ENCODE measurements at places on chromosomes 13 and 19. TPM values are rescaled to one million over a fixed set of nuclear protein-coding genes. Genes with fewer than 3 reads are reported as not detected.
A peak's percentile ranks its signal among the peaks of the same experiment; 100 is the strongest.

DNA sequence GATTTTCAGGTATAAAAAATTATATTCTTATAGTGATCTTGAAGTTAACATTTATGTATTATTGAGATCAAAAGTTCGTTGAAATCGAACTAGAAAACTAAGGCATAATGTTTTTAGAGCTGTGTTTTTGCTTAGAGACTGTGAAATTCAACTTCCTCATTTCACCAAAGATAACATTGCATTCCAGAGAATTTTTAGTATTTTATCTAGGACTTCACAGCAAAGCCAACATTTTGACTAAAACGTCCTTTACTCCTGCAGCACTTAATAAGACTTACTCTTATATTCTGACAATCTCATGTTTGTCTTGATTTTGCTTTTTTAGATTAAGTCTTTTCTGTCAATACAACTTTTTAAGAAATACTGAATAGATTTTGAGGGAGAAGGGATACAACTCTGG lies 4.7 kb downstream of the KCTD4 start:
- H3K36me3 ChIP-seq = peaks cover 4% of the 10 kb centered on the region
- no peak for DNase-seq
- H3K4me3 ChIP-seq = no peak overlapping the region
- no peaks in the 10 kb centered on the region for H3K27me3 ChIP-seq

GRCh38 chr19:1563251-1563650 lies 4.9 kb downstream of the MEX3D start:
- H3K36me3 ChIP-seq = no peaks in the 10 kb centered on the region
- no peak overlapping the region for H3K4me3 ChIP-seq
- no peaks in the 10 kb centered on the region for H3K27me3 ChIP-seq
- H3K27ac ChIP-seq = no peak overlapping the region
- H3K4me1 ChIP-seq = no peaks in the 10 kb centered on the region
- no peak for DNase-seq

GRCh38 chr13:25180775-25181537 lies 8.9 kb upstream of the AMER2 start:
- peaks cover 37% of the 10 kb centered on the region for H3K27me3 ChIP-seq
- DNase-seq = no peak
- H3K4me3 ChIP-seq = no peak overlapping the region
- H3K36me3 ChIP-seq = no peaks in the 10 kb centered on the region
- H3K27ac ChIP-seq = no peak overlapping the region

- no peaks in the 10 kb centered on the region for H3K36me3 ChIP-seq
- H3K4me3 ChIP-seq = no peak overlapping the region
- no peaks in the 10 kb centered on the region for H3K4me1 ChIP-seq
- DNase-seq = no peak
- H3K27ac ChIP-seq = no peak overlapping the region
Observed at GRCh38 chr13:23707674-23708073, 137.5 kb downstream of the TNFRSF19 start.

DNA sequence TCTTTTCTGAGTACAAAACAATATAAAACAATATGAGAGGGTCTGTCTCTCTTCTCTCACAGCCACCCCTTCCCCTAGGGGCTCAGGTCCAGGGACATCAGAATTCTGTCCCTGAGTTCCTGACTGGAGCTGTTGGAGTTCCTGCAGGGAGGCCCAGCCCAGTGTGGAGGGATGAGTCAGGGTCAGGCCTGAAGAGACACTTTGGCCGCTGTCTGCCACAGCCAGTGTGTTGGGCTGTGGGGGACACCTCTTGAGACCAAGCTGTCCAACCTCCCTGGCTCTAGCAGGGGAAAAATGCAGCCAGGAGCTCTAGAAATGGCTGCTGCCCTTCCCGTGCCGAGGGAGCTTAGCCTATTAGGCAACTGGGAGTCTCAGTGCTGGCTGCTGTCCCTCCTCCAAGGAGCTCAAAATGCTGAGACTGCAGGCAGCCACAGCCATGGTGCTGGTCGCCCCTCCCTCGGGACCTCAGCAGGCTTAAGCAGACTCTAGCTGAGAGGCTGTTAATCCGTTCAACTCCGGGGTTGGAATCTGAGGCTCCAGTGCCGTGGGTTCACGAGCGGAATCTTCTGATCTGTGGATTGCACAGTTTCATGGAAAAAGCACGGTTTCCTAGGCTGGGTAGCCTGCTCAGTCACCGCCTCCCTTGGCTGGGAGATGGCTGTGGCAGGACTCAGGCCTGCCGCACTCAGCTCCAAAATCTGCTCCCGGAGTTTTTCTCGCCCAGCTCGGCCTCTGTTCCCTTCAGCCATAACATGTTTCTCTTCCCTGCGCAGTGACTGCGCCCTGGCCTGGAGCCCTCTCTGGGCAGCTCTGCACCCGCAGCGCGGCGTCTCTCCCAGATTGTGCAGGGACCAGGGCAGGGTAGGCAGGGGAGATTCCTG lies 3.8 kb upstream of the ZNF626 start:
- H3K4me1 ChIP-seq = peaks cover 6% of the 10 kb centered on the region
- H3K4me3 ChIP-seq = peak overlapping the region; percentile 43
- DNase-seq = no peak
- no peak overlapping the region for H3K27ac ChIP-seq

DNA sequence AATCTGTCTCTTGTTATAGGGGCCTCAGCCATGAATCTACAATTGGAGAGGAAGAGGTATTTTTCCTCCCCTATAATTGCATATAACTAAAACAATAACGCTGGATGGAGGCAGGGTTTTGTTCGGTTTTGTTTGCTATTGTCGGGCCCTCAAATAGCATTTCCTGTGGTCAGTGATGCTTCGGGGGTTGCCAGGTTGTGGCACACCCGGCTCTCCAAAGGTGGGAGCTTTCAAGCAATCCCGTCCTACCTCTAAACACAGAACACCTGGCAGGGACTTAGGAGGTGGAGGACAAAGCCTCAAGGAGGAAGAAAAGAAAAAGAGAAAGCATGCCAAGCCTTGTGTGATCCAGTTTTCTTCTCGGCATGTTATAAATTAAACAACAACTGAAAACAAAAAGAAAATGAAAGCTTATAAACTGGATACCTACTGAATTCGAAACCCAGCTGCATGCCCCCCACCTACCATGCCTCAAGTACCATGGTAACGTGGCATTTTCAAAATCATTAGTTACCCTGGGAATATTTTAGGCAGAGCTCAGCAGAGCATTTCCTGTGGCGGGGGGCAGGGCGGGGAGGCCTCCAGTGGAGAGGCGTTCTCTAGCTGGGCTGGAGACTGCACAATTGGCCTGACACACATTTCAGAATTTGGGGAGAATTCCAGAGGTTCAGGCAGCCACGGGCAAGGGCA lies 213.8 kb downstream of the DCLK1 start:
- H3K4me3 ChIP-seq = no peak overlapping the region
- no peaks in the 10 kb centered on the region for H3K4me1 ChIP-seq
- no peak overlapping the region for H3K27ac ChIP-seq
- H3K36me3 ChIP-seq = no peaks in the 10 kb centered on the region
- H3K27me3 ChIP-seq = peaks cover 2% of the 10 kb centered on the region
- DNase-seq = no peak

GRCh38 chr13:23792680-23793079 lies 96.5 kb downstream of the MIPEP start:
- H3K36me3 ChIP-seq = peaks cover 9% of the 10 kb centered on the region
- no peak overlapping the region for H3K27ac ChIP-seq
- no peaks in the 10 kb centered on the region for H3K27me3 ChIP-seq
- H3K4me1 ChIP-seq = no peaks in the 10 kb centered on the region
- no peak for DNase-seq

DNA sequence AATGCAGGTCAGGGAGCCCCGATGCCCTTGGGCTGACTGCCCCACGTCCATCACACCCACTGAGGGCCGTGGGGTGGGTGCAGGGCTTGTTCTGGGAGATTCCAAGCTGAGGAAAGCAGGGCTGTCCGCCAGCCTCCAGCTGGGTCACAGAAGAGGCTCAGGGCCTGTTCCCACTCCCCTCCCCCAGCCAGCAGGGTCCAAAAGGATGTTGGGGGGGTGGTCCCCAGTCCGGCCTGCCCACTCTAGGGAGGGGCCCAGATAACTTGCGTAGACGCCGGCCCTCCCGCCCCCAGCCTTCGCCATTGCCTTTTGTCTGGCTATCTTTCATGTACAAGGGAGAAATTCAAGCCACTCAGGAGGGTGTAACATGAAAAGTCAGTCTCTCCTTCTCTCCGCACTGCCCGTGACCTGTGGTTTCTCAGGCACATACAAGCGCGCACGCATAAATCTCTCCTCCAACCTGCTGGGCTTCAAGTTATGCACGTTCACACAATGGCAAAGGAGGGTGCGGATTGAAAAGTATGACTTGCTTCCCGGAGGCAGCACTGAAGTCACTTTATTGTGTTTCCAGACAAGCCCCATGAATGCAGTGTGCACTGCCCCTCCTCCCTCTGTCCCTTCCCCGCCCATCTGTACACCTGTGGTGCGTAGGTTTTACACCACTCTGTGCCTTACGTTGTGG lies 20.2 kb downstream of the CARM1 start:
- no peaks in the 10 kb centered on the region for H3K36me3 ChIP-seq
- peaks cover 4% of the 10 kb centered on the region for H3K4me1 ChIP-seq
- no peaks in the 10 kb centered on the region for H3K27me3 ChIP-seq
- no peak overlapping the region for H3K27ac ChIP-seq

DNA sequence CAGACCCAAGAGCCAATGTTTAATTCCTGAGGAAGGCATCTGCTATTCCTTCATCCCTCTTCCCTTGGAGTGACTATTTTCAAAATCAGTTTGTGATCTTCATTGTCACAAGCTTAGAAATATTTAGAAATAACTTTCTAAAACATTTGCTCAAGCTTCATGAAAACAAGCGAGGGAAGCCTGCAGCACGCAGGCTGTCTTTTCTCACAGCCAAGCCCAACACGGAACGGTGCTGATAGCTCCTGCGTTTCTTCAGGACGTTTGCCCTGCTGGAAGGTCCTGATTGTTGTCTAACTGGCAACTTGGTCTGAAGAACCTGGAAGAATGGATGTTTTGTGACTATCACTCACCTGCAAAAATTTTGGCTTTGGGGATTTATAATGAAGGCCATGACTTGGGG lies 152.5 kb downstream of the FGF9 start:
- peaks cover 3% of the 10 kb centered on the region for H3K4me1 ChIP-seq
- H3K27me3 ChIP-seq = peaks cover 3% of the 10 kb centered on the region
- peaks cover 1% of the 10 kb centered on the region for H3K36me3 ChIP-seq
- no peak overlapping the region for H3K4me3 ChIP-seq
- no peak overlapping the region for H3K27ac ChIP-seq
- DNase-seq = no peak

DNA sequence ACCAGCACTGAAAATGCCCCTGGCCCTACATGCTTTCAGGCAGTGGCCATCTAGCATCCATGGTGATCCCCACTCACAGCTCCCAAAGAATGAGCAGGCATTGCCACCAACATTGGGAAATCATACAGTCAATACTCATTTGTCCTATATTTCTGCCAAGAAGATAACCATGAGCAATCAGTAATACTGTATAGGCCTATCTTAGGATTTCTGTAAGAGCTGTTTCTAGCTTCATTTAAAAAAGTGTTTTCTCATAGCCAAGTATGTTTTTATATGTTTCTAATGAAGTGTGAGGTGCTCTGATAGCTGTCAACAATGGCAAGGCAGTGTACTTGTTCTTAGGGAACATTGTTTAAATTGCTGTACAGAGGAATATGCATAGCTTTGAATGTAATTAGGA lies 428.7 kb downstream of the FGF9 start:
- peaks cover 5% of the 10 kb centered on the region for H3K36me3 ChIP-seq
- DNase-seq = no peak
- peaks cover 1% of the 10 kb centered on the region for H3K4me1 ChIP-seq
- no peak overlapping the region for H3K4me3 ChIP-seq
- no peak overlapping the region for H3K27ac ChIP-seq

GRCh38 chr19:34504273-34504808 lies 22.8 kb downstream of the WTIP start:
- H3K36me3 ChIP-seq = no peaks in the 10 kb centered on the region
- H3K27me3 ChIP-seq = peaks cover 7% of the 10 kb centered on the region
- DNase-seq = no peak
- H3K27ac ChIP-seq = no peak overlapping the region
- H3K4me1 ChIP-seq = no peaks in the 10 kb centered on the region

DNA sequence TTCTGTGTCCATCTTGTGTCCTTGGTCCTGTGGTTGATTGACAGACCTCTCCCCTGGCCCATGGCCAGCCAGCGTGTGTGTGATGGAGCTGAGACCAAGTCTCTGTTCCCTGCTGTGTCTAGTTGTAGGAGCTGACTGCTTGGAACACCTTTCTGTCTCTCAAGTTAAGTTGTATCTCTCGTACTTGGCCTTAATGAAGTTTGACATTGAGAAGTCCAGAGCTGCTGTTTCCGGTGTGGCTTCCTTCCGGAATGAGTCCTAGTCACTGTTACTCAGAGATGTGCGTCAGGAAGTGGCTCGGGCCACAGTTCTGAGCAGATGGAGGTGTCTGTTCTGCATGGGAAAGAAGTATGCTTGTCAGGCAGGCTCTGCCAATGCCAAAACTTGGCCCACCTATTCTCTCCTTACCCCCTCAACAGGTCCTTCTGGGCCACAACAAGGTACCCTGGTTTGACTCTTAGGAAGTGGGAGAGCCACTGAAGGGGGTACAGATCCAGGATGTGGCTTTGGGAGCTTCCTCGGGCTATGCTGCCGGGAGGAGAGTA lies 54.3 kb downstream of the GATAD2A start:
- no peaks in the 10 kb centered on the region for H3K27me3 ChIP-seq
- DNase-seq = peak; percentile 64
- H3K4me3 ChIP-seq = peak overlapping the region; percentile 81
- peaks cover 63% of the 10 kb centered on the region for H3K4me1 ChIP-seq

DNA sequence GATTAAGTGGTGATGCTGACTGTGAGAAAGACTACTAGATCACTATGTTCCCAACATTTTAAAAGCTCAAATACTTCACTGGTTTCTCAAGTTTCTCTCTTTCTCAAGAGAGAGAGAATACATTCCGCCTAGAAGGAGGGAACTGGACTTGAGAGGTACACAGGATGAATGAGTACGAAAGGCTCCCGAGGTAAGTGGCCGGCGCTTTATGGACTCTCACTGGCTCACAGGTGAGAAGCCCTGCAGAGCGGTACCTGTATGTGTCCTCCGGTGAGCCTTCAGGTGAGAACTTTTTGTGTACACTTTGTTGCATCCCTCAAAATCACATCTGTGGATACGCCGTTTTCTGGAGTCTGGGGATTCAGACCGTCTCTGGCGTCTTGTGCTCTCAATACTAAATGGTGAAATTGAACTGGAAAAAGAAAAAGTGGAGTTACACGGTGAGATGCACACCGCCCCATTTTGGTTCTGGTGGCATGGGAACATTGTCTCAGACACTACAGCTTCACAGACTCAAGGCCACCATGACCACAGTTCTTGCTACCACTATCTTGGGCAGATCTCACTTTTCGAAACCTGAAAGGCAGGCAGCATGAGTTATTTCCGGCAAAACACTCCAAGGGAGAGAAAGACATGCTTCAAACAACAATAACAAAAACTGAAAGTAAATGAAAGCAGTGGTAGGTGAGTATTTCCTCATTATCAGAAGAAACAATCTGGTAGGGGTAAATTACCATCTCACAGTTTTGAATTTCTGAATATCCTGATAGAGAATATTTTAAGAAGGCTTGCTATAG lies 418.9 kb downstream of the KLF12 start:
- H3K4me1 ChIP-seq = peaks cover 42% of the 10 kb centered on the region
- no peaks in the 10 kb centered on the region for H3K27me3 ChIP-seq
- H3K4me3 ChIP-seq = peak overlapping the region; percentile 67
- DNase-seq = peak; percentile 37

The ZNF626 gene
- 17.8 TPM for total RNA-seq

The FFAR1 gene
- not detected for total RNA-seq

The INTS6 gene
- 49.7 TPM for total RNA-seq
